ENCODE measurements at places on chromosomes 4 and X. TPM values are rescaled to one million over a fixed set of nuclear protein-coding genes. Genes with fewer than 3 reads are reported as not detected.

The HS6ST2 gene
- total RNA-seq: 0.07 TPM

The DACH2 gene
- not detected for total RNA-seq

The HTR2C gene
- total RNA-seq: not detected

The OTUD6A gene
- not detected for total RNA-seq

The IL2 gene
- not detected for total RNA-seq

The RADX gene
- total RNA-seq: 0.06 TPM

The CD38 gene
- 13.0 TPM for total RNA-seq

The ASMT gene
- 0.38 TPM for total RNA-seq

The CT83 gene
- not detected for total RNA-seq

The PRRG3 gene
- total RNA-seq: not detected

The DRD5 gene
- total RNA-seq: not detected

The EXOC1L gene
- not detected for total RNA-seq

The MAP3K15 gene
- 1.7 TPM for total RNA-seq

The MAGEB2 gene
- not detected for total RNA-seq

The ZNF630 gene
- total RNA-seq: 0.16 TPM

The CENPVL2 gene
- not detected for total RNA-seq

The GPRASP2 gene
- total RNA-seq: 4.7 TPM

The SLC2A9 gene
- 0.38 TPM for total RNA-seq

The RNF212 gene
- 2.8 TPM for total RNA-seq

The TAB3 gene
- total RNA-seq: 9.5 TPM

The PAGE4 gene
- total RNA-seq: not detected

The TMEM31 gene
- total RNA-seq: not detected

The IL21 gene
- not detected for total RNA-seq

The DTHD1 gene
- not detected for total RNA-seq

The RELL1 gene
- total RNA-seq: 4.9 TPM

The RTL9 gene
- 0.16 TPM for total RNA-seq

The DDX60 gene
- 1.6 TPM for total RNA-seq

The ERCC6L gene
- 10.7 TPM for total RNA-seq

The RBM47 gene
- 29.2 TPM for total RNA-seq

The SEC31A gene
- total RNA-seq: 80.3 TPM

The CHRNA9 gene
- 0.98 TPM for total RNA-seq

The DIAPH2 gene
- total RNA-seq: 4.7 TPM

The GCNA gene
- total RNA-seq: 1.7 TPM

The TMPRSS11D gene
- total RNA-seq: not detected

The MAOA gene
- total RNA-seq: 1.2 TPM

The SPANXN4 gene
- total RNA-seq: not detected

The ADGRG4 gene
- total RNA-seq: not detected

The ING2 gene
- total RNA-seq: 10.0 TPM
